Stimulated activated CD4-positive, alpha-beta T cell treated with anti-CD3 and anti-CD28 coated beads, Interleukin-1b, Interleukin-23, amount 100 ng/mL, for 1 hour (primary cell): ENCODE measurements at places on chromosomes 2 and 18.

DNA sequence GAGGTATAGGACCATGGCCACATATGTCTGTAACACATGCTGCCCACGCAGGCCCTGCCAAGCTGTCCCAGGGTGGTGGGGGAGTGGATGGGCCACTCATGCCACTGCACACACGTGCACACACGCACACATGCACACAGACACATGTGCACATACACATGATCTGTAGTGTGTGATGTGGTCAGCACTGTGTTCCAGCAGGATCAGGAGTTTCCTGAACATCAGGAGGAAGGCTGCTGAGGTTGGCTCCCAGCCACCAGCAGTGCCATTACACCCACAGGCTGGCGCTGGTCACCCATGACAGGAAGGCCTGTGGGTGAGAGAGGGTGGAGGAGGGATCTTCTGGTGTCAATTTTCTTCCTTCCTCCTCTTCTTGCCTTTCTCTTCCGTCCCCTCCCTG lies 44.7 kb downstream of the POMC start:
- no peak for DNase-seq

- DNase-seq: no peak
Measured at GRCh38 chr2:66174491-66174890, 260.4 kb upstream of the MEIS1 start.

DNA sequence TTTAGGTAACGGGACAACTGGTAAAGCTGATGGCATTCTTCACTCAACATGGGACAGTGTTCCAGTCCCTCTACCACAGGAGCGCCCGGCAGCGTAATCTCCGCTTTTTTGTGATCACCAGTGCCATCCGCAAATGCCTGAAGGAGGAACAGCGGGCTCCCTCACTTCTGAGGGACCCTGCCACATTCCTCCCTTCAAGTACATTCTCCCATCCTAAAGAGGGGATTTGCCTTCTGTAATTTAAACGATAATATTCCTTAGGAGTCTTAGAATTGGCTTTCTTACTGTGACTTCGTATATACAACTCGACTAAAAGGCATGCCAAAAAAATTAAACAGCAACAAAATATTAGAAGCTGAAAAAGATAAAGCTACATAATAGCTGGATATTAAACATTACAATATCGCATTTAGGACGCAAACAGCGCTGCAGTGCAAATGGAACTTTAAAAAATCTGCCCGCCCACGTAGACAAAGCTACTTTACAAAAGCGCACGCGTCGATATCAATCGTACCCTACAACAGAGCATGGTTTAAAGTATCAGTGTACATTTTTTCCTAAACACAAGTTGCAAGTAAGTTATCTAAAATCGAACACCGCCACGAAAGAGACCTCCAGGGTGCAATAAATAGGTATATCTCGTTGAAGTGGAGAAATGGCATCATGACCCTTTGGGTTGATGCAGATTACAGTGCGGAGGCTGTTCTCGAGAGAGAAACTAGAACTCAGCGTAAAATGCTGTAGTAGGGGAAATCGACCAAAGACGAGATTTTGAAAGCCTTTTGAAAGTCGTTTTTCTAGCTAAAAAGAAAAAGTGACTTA lies 2.3 kb upstream of the VSNL1 start:
- no peak for DNase-seq

DNA sequence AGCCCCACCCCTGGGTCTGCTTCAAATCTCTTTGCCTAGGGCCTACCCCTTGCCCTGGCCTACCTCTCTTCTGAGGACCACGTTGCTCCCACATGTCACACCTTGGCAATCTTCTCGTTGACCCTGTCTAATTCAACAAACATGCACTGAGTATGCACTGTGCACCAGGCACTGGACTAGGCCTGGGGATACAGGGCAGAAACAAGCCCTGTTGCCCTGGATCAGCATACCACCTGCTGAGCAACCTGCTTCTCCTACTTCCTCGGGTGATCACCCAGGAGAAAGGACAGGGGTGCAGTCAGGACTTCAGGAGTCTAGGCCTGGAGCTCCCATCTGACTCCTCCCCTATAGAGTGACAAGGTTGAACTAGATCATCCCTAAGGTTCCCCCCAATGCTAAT lies 9.7 kb downstream of the WNT10A start:
- DNase-seq: no peak

DNA sequence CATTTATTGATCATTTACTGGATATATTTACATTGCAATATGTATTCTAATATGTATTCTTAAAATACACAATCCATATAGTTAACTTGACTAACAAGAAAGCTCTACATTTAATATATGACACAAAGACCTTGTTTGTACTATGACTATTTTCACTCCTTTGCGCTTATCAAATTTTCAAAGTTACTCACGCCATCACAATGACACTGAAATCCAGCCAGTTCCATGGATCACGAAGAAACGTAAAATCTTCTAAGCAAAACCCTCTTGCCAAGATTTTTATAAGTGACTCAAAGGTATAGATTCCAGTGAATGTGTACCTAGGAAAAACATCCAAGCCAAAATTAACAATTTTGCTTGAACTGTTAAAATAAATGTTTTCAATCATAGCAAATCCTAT lies 39.6 kb downstream of the SCN3A start:
- no peak for DNase-seq

DNA sequence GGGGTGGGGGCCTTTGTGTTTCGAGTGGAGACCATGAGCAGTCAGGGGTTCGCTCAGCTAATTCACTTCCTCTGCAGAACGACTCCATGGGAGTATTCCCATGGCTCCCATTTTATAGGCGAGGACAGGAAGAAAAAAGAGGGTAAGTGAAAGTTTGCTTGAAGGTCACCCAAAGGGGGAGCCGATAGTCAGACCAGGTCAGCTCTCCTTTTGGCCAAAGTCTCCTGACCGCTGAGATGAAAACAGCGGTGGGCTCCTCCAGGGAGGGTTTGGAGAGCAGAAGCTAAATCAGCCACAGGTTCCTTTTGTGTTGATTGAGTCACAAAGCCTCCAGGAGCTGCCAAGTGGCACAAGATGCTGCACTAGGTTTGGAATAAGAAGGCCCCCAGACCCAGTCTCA lies 34.1 kb upstream of the CTAGE1 start:
- DNase-seq: no peak

GRCh38 chr2:169131587-169132512 lies 62.5 kb downstream of the DHRS9 start:
- DNase-seq: no peak

GRCh38 chr2:120731175-120731574 lies 4.5 kb upstream of the GLI2 start:
- DNase-seq: no peak

DNA sequence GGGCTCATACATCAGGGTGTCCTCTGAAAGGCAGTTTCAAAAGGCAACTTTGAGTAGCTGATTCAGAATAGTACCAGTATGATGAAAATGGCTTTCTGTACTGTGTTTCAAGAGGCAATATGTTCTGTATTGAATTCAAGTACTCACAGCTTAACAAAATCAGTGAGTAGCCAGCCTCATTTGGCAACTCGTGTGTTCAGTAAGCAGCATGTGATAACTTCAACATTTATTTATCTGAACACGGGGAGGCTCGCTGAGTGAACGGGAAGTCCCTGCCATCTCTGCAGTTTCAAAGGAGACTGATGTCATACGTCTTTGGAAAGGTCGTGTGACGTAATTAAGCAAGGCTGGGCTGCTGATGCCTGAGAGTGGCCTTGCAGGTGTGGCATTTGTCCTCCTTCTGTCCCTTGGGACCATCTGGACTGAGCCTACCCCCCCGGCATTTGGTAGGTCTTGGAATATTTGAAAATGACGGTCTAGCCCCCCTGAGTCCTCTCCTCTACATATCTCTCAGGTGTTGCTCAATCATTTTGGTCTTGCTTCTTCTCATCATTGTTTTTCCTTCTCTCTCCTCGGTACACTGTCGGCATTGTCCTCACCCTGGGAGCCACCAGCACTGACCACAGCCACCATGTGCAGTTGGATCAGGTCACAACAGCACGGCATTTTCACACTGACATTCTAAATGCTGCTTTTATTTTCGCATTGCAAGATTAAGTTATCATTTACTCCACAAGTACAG lies 62.8 kb downstream of the SMIM21 start:
- no peak for DNase-seq

GRCh38 chr2:223601018-223601417 lies 1.1 kb downstream of the SCG2 start:
- no peak for DNase-seq

- no peak for DNase-seq
Measured at GRCh38 chr2:178733975-178734374, 73.2 kb downstream of the TTN start.

GRCh38 chr2:6452702-6453481 lies 412.8 kb downstream of the CMPK2 start:
- no peak for DNase-seq

DNA sequence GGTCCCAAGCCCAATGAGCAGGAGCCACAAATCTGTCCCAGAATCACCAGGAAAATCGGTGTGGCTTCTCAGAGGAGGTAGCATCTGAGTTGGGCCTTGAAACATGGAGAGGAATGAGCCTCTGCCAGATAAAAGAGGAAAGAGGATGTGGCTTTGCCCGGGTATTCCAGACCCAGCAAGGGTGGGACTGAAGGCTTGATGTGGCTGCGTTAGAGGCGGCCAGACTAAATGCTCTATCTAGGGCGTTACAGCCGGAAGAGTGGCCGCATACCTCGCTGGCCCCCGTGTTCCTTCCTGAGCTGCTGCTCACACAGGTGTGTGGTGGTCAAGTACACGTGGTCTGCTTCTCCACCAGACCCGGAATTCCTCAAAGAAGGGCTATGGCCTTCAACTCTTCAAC lies 33.9 kb upstream of the POMC start:
- no peak for DNase-seq

DNA sequence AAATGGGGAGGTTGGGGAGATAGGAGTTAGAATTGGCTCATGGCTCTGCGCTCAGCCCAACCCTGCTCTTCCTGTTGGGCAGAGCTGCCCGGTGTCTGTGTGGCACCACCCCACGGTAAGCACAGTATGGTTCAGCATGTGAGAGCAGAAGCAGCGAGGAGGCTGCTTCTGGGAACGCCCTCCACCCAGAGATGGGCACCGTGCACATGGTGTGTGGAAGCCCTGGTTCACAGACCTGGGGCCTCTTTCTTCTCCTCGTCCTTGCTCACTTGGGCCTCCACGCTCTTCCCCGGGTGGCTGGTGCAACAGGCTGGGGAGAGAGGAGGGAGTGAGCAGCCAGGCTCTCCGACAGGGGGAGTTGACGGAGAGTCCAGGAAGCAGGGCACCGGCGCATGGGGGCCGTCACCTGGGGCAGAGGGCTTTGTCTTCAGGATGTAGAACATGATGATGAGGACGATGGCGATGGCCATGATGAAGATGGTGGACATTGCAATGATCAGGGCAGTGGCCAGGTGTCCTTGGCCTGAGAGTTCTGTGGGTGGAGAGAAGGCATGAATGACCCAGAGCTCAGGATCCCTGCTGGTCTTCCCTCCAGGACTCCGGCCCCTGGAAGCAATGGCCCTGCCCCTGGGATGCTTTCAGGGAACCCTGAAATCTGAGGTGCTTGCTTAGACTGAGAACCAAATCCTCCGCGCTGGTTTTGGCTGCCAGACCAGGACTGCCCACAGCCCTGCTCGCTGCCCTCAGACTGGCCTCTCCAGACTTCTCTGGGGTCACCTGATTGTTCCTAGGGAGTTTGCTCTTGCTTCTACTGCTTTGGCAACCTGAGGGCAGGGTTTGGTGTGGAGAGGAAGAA lies 78.3 kb downstream of the EDAR start:
- DNase-seq: no peak

- DNase-seq: no peak
Measured at GRCh38 chr2:37827911-37828511, 97.1 kb upstream of the RMDN2 start.

DNA sequence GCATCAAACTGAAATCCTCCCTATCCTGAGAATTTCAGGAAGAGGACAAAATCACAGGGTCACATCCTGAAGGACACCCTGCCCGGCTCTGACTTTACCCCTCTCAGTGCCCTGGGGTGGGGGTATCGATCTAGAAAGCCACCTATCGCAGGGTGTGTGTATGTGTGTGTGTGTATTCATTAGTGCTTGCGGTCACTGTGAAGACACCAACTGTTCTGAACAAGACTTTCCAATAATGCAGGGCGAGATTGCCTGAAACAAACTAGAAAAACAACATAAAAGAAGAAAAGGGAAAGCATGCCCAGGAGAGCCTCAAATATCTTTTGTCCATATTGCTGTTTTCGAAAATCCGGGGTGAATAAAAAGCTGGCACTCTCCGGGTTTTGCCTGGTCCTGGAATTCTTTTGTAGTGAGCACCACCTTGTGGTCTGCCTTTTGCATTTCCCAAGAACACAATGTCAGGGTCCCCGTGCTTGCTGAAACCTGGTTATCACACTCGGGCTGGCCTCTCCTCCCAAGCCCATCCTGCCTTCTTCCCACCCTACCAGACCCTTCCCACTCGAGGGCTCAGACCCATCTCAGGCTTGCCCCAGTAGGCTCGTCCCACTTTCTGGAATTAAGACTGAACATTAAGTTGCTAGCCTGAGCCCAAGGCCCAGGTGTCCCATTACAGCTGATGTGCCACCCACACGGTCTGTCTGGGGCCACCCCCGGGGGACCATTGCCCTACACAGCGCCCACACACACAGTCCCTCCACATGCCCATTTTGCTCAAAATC lies 25.0 kb upstream of the COPS8 start:
- DNase-seq: no peak

DNA sequence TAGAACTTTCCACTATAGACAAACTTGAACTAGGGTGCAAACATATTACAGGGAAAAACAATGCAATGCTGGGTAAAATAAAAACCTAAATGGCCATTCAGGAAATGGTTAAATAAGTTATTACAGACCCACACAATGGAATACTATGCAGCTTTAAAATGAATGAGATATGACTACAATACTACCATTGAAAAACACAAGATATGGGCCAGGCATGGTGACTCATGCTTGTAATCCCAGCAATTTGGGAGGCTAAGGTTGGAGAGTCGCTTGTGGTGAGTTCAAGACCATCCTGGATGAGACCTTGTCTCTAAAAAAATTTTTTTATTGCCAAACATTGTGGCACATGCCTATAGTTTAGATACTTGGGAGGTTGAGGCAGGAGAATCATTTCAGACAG lies 6.8 kb downstream of the PECR start:
- no peak for DNase-seq

GRCh38 chr2:73007991-73008765 lies 63.3 kb downstream of the SFXN5 start:
- no peak for DNase-seq

GRCh38 chr18:22342625-22343024 lies 75.1 kb downstream of the CTAGE1 start:
- DNase-seq: no peak

DNA sequence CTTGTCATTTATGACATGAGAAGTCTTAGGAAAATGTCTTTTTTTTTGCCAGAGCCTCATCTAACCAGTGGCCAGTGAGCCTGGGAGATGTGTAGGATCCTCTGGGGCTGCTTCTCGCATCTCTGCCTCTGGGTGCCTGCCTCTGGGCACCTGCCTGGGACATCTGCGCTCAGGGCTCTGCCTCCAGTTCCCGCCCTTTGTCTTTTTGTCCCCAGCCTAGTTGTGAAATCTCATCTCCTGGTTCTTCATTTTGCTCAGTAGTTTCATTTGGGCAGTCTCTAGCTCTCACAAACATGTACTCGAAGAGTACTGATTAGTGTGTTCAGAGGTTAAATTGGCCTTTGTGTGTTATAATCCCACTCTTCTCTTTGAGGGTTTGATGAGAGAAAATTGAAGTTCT lies 92.0 kb downstream of the LTBP1 start:
- no peak for DNase-seq

GRCh38 chr2:60485055-60485454 lies 68.4 kb downstream of the BCL11A start:
- DNase-seq: no peak
